ENCODE measurements at places on chromosomes 3 and 15.

GRCh38 chr15:80010131-80010673 is 39.2 kb upstream of the BCL2A1 start:
- peak; percentile 6 for DNase-seq

DNA sequence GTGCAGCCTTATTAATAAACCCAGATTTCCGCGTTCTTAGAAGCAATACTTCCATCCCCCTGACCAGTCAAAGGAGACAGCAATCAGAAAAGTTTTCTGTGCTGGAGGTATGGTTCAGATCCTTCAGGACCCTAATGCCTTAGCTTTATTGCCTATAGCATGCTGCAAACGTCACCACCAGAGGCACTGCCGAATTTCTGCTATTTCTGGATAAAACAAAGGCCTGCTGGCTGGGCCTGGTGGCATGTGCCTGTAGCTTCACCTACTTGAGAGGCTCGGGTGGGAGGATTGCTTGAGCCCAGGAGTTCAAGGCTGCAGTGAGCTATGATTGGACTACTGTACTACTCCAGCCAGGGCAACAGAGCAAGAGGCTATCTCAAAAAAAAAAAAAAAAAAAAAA is 407.2 kb downstream of the FOXP1 start:
- no peak for DNase-seq

DNA sequence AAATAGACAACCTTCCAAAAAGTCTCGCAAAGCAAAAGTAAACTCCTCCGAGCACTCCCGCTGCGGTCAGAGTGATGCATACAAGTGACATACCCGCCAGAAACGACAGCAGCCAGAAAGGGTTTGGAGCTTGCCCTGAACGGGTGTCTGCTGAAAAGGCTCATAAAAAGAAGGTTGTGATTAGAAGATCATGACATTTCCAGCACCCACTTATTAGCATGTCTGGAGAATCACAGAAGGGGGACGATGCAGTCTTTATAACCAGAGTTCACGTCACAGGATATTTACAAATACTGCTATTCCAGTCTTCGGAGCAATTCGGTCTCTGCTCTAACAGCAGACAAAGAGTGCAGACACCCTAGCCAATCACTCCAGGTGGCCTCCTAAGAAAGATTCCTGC is 59.1 kb upstream of the FRMD4B start:
- DNase-seq, result no peak

DNA sequence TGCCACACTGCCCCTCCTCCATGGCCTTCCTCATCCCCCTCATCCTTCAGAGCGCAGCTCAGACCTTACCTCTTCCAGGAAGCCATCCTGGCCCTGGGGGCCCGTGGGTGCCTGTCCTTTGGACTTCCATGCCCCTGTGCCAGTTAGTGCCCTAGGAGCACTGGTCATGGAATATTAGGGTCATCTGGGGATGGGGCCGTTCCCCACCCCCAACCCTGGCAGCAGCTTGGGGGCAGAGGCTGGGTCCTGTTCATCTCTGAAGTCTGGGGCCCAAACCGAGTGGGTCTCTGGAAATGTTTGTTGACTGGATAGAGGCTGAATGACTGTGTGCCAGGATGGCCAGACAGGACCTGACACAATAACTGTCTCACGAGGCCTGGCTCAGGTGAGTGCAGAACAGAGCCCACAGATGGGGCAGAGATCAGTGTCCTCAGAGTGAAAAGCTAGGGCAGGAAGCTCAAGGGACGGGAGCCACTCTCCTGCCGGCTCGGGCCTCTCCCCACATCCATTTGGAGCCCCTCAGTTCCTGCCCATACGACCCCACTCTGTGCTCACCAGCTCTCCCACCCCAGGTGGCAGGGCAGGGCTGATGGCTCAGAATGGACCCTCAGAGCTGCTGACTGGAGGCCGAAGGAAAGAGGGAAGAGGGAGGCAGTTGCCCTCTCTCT is 62.5 kb downstream of the TLE3 start:
- no peak for DNase-seq

DNA sequence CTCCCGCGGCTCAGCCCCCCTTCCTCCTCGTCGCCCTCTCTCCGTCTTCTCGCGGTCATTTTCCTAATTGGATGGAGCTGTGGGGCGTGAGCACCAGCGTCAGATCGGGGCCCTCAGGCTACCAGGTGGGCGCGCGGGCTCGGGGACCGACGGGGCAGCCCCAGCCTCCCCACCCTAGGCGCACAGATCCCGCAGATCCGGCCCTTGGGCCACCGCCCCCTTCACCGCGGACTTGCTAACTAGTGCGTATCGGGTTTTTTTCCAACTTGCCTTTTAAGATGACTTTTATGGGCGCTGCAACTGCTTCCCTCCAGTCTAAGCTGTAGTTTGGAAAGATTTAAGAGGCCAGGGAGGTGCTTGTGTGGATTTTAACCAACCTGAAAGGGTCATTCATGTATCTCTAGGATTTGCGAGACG is 1.3 kb downstream of the ZNF710 start:
- peak; percentile 75 for DNase-seq

- DNase-seq, result no peak
Observed at GRCh38 chr3:52361898-52362297, 45.8 kb downstream of the DNAH1 start.

- no peak for DNase-seq
Observed at GRCh38 chr15:78244101-78244500, 9.7 kb upstream of the ACSBG1 start.

- DNase-seq, result no peak
Observed at GRCh38 chr15:98385752-98386381, 262.5 kb upstream of the IGF1R start.

DNA sequence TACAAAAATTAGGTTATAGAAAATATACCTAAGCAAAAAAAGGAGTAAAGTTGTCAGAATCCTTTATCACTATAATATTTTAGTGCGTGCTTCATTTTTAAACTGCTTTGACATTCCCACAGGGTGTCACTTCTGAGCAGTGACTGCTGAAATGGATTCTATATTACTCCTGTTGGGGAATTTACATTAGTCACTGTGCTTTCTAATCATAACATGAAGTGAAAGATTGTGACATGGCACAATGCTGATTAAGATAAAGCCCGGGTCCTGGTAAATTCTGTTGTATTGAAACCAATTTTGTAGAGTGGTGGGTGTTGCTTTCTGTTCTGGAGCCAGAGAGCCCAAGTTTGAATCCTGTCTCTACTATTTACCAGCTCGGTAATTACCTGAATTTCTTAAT is 36.4 kb upstream of the EHHADH start:
- DNase-seq, result no peak

- no peak for DNase-seq
Observed at GRCh38 chr15:99433026-99433756, 132.6 kb upstream of the MEF2A start.

DNA sequence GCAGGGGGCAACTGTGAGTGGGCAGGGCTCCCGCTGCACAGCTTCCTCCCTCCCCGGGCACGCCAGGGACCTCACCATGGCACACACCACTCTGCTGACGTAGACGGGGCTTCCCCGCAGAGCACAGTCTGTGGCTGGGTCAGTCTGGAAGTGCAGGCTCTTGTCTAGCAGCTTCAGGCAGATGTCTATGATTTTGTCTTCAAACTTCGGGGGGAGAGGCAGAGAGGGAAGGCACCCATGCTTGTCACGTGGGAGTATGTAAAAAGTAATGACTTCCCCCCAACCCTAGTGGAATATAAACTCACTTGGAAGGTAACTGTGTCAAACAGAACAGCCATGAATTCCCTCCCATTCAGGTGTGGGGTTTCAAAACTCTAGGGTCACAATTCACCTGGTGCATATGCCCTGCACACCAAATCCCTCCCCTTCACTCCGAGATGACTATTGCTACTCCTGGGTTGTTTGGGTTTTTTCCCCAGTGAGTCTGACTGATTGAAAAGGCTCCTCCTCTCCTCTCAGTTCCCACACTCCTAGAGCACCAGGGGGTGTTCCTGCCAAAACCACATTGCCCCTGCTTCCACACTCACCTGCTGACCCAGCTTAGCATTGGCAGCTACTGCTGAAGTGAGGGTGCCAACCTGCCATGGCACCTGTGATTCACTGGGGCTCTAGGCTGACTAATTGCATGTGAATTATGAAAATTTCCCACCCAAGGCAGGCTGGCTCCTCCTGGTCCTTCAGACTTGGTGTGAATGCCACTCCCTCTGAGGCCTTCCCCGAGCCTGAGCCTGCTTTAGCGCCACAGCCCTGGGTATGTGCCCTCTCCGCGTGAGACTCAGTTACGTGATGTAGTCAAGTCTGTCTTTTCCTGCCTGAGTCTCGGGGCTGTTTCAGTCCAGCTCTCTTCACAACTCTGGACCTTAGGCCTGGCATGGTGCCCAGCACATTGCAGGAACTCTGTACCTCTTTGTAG is 13.0 kb downstream of the TGM5 start:
- DNase-seq, result no peak

DNA sequence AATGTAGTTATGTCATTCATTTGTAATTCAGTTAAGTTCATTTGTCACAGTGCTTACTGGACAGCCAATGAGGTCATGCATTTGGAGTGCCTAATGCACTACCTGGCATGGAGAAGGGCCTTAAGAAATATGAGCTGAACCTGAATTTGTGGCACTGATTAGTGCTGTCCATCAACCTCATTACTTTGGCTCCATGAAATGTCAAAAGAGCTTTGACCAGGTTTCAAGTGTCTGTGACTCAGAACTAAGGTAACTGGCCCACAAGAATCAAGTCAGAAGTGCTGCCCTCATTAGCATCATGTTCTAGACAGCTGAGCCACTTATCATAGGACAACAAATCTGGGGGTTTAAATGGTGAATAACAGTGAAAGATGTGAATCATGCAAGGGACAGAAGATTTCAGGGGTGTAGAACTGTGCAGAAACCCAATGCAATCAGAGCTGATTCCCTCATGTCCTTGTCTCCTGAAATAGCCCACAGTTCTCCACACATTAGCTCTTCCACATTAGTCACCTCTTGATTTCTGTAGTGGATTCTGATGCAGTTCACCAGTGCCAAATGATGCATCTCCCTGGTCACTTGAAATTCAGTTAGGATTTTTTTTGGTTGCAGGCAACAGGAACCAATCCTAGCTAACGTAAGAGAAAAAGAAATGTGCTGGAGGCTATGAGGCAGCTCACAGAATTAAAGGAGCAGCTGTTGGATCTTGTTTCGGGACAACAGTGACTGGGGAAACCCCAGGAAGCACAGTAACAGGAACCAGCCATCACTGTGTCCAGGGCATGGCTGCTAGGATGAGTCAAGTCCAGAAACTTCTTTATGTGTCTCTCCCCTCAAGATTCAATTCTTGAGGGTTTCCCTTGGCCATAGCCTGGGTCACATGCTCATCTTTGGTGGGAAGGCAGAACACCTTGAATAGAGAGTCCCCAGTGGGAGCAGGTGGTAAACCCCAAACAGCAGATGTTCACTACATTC is 38.7 kb downstream of the CHST2 start:
- DNase-seq, result no peak

DNA sequence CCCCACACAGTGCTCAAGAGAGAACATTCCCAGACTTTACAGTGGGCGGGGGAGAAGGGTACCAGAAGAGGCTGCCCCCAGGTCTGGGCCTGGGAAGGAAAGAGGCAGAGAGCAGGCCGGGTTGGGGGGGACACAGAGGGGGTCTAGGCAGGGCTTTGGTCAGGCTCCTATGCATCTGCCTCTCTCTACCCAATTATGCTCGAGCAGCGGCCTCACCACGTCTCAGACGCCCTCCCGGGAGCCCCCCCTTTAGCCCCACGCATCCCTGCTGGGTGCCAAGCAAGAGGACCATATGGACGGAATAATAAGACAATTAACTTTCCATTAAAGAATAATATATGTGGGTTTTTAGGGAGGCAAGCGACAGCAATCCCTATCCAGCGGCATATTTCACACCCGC is 32.8 kb downstream of the CACNA2D2 start:
- DNase-seq, result peak; percentile 61

GRCh38 chr3:16406166-16406565 is 107.3 kb downstream of the RFTN1 start:
- peak; percentile 57 for DNase-seq

DNA sequence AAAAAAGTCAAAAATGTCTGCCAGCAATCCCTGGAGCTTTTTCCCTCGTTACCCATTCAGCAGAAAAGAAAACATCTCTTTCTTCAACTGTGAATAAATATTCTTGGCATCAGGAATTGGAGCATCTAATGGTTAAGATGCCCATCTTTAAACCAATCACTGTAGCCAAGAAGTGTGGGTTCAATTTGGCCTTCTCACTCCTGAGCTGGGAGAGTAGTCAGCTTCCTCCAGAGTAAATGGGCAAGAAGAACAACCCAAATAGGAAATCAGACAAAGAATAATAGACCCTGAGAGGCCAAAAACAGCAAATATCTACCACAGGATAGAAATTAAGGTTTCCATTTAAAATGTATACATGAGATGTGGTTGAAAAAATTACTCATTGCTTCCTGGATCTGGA is 508.0 kb upstream of the MDFIC2 start:
- no peak for DNase-seq

- no peak for DNase-seq
Observed at GRCh38 chr3:100108464-100109079, 5.7 kb downstream of the FILIP1L start.

DNA sequence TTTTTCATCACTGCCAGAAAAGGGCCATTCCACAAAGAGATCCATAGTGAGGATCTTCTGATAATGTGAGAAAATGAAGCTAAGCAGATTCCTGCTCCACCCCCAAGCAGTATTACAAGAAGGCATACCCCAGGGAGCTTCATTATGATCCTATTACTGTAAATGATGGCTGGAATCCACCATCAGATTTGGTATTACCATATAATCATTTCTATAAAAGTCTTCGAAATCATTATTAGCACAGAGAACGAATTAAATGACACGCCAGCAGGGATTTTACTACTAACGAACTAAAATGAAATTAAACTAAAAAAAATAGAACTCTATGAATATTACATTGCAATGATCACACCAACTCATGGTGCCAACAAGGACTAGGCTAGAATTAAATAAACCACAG is 24.4 kb downstream of the TRIM42 start:
- no peak for DNase-seq

- peak; percentile 79 for DNase-seq
Observed at GRCh38 chr3:150409512-150410310, 1.6 kb downstream of the TSC22D2 start.

Measured in NCI-H1417 (cell line).